ENCODE measurements at places on chromosomes 16 and 17.

DNA sequence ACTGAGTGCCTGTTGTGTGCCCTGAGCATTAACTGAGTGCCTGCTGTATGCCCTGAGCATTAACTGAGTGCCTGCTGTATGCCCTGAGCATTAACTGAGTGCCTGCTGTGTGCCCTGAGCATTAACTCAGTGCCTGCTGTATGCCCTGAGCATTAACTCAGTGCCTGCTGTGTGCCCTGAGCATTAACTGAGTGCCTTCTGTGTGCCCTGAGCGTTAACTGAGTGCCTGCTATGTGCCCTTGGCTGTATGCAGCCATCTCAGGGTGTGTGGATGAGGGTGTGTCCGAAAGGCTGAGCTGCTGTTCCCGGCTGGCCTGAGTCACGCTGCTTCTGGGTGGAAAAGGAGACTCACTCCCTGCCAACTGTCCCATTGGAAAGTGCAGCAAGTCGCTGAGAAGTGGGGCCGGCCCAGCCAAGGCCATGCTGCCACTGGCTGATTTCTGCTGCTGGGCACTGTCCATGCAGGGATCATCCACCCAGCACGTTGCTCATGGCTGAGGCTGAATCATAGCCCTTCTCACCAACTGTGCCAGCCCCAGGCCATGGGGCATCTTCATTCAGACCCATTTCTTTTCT, 113.8 kb downstream of the OR1D5 start:
- peak; percentile 77 for DNase-seq

GRCh38 chr16:61900482-61900881, 135.8 kb downstream of the CDH8 start:
- no peak for DNase-seq

DNA sequence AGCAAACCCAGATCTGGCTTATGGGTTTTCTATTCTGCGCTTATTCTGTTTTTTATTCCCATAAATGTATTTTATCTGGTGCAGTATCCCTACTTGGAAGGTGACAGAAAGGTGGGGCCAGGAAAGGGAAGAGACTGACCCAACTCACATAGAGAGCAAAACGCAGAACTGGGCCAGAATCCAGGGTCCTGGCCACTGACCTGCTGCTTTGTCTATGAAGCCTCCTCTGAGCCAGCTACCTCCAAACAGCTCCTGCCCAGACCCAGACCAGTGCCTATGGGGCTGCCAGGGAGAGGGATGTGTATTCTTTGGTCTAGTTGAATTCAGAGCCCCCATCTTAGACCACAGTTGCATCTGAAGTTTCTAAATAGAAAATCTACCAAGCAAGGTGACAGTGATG, 36.4 kb upstream of the CES5A start:
- DNase-seq, result no peak

- no peak for DNase-seq
These were observed 13.7 kb upstream of the GUCY2D start for GRCh38 chr17:7988750-7989178.

DNA sequence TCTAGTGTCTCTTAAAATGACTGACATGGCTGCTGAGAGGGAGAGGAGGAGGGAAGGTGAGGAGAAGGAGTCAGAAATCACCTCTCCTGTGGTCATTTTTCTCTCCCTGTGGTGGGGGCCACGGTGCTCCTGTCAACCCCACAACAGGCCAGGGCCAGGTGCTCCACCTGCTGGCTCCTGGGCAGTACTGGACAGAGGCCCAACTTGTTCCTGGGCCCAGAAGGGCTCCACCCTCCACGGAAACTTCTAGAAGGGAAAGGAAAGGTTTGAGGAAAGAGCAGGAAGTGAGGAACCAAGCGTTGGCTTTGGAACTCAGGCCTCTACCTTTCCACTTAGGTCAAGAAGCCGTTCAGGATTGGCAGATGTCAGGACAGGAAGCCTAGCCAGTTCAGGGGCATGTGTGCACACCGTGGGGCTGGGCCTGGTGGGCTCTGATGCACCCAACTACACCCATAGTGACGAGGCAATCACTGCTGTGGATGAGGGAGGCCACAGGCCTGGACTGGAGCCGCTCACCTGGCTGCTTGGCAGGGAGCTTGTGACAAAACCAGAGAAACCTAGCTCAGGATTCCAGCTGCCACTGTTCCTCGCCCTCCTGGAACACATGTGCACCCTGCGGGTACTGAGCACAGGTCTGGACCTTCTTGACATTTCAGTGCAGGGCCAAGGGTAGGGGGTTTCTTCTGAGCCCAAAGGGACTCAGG, 36.1 kb downstream of the WNT3 start:
- DNase-seq, result no peak

- DNase-seq, result no peak
These were observed 308.3 kb upstream of the CDH5 start for GRCh38 chr16:66058172-66058691.

GRCh38 chr17:32267690-32268205, 2.1 kb downstream of the RHBDL3 start:
- no peak for DNase-seq

GRCh38 chr16:54402270-54402669, 115.7 kb upstream of the IRX3 start:
- DNase-seq, result peak; percentile 65

DNA sequence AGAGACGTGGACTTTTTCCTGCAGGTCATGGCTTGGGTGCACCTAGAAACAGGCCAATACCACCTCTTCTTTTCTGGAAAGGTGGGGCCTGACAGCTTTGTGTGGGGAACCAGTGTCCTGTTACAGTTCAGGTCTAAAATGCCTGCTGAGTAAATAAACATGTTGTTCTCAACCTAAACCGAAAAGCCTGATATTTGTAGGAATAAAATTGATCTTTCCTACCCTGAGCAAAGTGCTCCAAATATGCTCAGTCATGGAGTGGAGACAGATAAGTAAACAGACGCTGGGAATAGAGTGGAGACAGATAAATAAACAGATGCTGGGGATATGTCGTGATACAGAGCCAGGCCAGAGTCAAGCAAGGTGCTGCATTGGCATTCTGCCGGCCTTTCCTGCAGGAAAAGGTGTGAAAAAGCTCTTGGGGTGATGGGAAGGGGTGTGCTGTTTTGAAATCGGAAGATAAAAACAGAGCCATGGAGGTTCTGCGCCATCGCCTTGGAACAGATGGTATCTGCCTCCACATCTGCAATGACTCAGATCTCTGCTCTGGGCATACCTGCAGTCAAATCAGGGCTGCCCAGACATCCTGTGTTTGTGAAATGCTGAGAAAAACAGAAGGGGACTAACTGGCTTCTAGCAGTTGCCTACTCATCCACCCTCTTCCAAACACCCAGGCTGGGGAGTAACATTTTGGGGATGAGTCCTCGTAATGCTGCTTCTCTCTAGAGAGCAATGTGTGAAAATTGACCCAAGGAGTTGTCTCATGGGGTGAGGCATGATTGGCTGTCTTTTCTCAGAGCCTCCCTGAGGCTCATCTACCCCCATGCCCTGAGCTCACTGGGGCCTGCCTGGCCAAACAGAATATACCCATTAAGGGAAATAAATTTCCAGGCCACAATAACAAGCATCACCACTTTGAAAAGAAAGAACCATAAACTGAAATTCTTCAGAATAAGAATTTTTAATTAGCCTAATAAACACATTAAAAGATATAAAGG, 16.8 kb upstream of the TRPV2 start:
- DNase-seq, result no peak

DNA sequence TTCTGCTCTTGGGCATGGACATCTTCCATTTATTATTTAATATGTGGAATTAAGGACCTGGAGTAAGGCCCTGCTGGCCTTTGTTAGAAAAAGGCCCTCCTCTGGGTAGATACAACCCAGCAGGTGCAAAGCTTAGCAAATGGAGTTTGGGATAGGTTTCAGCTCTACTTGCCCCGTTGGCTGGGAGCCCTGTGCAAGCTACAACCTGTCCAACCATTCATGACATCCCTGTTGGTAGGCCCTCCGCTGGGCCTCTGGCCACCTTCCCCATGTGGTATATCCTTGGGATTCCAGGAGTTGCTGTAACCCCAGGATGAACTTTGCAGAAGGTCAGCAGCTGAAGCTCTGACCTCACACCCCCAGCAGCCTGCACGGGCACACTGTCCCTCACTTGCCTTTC, 6.4 kb downstream of the NGFR start:
- no peak for DNase-seq

DNA sequence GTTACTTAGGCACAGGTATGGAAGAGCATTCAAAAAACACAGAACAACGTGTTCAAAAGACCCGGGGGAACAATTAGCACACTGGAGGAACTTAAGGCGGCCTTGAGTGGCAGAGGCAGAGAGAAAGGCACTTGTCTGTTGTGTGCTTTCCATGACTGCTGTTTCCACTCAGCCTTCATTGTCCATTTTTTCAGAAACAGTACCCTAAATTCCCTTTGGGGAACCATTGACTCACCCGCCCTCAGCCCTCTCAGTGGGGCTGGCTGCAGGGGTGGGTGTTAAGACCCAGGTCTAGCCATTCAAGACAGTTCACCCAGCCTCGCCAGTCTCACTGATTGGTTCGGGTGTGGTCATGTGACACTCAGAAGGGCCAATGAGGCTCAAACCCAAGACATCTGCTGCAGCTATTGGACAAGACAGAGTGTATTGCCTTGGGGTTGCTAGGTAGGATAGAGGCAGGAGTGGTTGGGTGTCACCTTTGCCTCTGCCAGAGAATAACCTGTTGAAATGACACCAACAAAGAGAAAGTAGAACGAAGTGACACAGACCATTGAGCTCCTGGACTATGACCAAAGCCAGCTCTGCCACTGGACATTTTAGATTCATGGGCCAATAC, 19.6 kb upstream of the CEP20 start:
- DNase-seq, result no peak

GRCh38 chr17:65154770-65155589, 17.8 kb downstream of the RGS9 start:
- no peak for DNase-seq

GRCh38 chr17:37361543-37361942, 14.2 kb upstream of the C17orf78 start:
- no peak for DNase-seq

- DNase-seq, result no peak
These were observed 114.7 kb downstream of the ANKRD11 start for GRCh38 chr16:89375686-89376085.

- no peak for DNase-seq
These were observed 76.5 kb upstream of the ATP2A3 start for GRCh38 chr17:4040784-4041183.

DNA sequence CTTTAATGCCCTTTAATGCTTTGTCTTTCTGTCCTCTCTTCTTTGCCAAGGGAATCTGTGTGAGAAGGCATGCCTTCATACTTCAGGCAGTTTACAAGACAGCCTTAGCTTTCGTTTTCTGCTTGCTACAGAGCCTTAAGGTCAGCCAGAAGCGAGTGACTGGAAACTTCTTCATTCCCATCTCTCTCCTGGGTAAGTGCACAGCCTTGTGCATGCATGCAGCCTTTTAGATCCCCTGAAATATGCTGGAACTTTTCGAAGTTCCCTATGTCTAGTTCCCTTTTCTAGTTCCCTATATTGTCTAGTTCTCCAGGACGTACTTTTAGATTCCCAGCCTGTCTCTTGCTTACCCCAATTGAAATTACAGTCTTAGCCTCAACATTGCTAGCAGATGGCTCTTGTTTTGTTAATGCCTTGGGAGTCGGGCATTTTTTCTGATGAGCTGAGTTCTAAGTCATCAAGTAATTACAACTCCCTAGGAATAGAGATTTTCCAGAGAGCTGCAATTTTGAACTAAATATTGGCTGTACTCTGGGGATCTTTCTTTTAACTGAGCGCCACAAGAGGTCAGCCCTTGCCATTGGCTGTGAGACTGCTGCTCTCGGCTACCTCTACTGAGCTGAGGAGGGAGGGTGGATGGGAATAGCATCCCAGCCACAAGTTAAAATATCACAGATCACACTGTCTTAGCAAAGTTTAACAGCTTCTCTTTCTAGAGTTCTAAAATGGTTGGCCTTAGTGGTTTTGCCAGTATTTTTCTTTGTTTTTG, 22.7 kb upstream of the PPM1D start:
- DNase-seq, result no peak

- DNase-seq, result no peak
These were observed 378.8 kb upstream of the TNRC6C start for GRCh38 chr17:77579682-77580081.

- DNase-seq, result no peak
These were observed 718 bp downstream of the ATP2A3 start for GRCh38 chr17:3963237-3964201.

DNA sequence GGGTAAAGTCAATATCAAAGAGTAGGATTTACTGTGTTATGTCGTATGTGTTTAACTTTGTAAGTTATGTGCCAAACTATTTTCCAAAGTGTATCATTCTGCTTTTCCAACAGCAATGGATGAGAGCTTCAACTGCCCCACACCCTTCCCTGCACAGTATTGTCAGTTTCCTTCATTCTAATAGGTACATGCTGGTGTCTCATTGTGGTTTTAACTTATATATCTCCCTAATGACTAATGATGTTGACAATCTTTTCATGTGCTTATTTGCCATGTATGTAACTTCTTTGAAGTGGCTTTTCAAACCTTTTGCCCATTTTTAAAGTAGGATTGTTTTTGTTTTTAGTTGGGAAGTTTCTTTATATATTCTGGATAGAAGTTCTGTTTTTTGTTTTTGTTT, 3.8 kb downstream of the DDX19B start:
- DNase-seq, result no peak

- no peak for DNase-seq
These were observed 2.5 kb upstream of the MT1X start for GRCh38 chr16:56679818-56680217.

DNA sequence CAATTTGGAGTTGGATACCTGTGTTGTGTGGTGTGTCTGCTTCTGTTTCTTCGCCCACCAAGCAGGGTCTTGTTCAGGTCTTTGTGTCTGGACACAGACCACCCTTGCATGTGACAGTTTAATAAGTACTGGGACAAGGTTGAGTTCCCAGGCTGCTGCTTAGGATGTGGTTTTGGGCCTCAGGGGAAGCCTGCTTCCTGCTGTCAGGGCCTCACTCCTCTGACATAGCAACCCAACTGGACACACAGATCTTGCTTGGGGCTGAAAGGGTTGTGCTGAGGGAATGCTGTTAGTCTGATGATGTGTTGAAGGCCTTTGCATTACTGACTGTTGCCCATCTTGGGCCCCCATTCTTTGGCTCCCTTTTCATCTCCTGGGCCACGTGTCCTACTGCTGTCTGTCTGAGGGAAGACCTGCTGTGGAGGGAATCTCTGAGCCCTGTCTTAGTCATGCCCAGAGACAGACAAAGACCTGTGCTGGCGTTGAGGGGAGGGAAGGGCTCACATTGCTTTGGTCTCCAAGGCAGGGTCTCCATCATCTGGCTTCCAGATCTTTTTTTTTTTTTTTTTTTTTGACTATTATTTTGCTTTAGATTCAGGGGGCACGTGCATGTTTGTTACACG, 4.7 kb upstream of the TGFB1I1 start:
- no peak for DNase-seq

DNA sequence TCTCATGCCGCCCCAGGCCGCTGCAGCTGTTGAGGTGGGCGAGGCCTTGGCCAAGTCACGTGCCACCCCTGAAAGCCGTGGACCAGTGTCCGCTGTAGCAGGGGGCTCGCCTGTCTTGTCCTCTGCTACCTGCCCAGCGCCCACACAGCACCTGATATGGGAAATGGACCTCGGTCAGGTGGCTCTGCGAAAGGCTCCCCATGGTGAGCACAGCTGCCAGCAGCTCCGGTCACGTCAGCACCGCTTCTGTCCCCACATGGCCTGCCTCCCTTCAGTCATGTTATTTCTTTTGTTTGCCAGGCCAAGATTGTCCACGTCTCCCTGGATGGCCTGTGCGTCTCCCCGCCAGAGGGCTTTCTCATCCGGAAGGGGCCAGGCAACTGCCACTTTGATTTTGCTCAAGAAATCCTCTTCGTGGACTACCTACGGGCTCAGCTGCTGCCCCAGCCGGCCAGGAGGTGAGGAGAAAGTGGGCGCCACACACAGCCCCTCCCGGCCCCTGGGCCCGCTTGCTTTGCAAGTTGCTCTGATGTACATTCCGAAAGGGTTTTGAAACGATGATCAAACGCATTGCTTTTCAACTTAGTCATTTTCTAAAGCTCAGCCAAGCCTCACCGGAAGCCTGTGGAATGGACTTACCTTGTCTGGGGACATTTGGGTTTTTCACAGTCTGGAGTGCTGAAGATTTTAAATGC, 219.8 kb downstream of the KATNIP start:
- no peak for DNase-seq
